RPMI8226 (cell line): ENCODE measurements at places on chromosomes 11 and 22.

- DNase-seq, result no peak
These were observed 34.1 kb downstream of the NAALAD2 start for GRCh38 chr11:90168571-90168970.

DNA sequence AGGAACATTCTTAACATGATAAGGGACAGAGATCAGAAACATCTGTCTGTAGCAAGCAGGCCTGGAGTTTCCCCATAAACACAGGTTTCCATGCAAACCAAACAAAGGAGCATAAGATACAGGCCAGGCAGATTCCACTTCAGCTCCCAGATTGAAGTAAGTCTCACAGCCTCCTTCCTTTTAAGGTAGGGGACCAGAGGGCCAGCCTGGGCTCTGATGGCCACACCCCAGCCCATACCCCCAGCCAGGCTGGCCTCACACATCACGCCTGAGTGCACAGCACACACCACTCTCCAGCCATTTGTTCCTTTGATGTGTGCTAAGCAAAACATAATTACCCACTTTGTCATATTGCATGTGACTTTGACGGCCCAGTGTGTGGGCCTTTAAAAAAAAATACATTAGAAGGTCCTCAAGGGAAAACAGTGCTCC lies 518.7 kb downstream of the NTM start:
- DNase-seq, result no peak

DNA sequence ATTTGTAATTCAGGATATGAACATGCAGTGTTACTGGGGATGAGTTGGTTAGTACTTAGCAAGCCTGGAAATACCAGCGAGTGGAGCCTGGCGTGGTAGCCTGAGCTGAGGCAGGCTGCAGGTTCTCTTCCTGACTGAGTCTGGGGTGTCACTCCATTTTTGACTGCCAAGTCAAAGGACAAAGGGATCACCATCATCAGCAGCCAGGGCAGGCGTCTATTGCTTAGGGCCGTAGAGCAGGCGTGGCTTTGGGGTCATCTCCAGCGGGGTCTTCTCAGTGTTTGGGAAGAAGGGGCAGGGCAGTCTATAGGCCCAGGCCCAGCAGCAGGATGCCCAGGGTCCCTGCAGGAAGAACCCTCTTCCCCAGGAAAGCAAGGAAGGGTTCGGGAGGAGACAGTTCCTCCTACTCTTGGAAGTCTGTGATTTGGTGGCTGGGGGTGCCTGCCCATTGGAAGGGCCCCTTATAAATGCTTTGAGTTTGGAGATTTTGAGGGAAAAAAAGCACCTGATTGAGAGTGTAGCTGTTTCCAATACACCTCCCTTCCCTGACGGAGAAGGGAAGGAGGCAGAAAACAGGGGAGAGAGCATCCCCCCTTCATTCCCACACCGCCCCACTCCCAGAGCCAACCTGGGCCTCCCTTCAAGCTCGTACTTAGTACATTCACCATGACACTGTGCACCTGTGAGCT lies 51.5 kb upstream of the SPATA19 start:
- DNase-seq, result no peak

GRCh38 chr22:41998361-41999261 lies at the start of gene WBP2NL:
Gene WBP2NL, plus strand, starts transcription at chr22:41998788. Its CDS starts 31 bp downstream, at chr22:41998819.
- peak; percentile 91 for DNase-seq

DNA sequence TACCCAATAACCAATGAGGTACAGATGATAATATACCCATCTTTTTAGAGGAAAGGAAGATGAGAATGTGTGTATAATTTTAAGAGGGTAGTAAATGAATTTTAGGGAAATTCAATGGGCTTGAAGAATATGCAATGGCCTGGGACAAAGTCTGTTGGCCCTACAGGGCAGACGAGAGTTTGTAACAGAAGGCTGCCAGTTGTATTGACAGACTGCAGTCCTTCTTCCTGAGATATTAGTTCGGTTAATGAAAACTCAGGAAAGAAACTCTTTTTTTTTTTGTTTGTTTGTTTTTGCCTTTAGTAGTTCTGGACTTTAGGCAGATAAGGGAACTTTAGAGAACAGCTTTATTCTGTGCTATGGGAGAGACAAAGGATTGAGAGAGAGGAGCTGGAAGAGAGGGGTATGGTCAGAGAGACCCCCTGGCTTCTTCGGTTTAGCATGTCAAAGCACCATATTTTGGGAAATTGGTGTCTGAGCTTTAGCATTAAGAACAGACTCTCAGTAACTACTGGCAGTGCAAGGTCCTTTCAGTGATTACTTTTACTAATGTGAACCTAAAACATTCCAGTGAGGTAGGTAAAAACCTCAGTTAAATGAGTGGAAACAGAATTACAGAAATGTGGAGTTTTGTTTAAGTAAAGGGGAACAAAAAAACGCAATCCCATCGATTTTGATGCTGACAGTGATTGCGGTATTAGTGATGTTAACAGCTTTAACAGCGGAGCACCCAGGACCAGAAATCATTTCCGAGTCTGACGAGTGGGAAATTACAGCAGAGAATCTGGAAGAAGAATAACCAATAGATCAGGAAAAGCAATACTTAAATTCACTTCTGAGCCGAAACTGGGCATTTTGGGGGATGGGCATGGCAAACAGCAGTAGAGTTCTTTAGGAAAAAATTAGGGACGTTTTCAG lies 644 bp upstream of the NAALAD2 start:
- no peak for DNase-seq

DNA sequence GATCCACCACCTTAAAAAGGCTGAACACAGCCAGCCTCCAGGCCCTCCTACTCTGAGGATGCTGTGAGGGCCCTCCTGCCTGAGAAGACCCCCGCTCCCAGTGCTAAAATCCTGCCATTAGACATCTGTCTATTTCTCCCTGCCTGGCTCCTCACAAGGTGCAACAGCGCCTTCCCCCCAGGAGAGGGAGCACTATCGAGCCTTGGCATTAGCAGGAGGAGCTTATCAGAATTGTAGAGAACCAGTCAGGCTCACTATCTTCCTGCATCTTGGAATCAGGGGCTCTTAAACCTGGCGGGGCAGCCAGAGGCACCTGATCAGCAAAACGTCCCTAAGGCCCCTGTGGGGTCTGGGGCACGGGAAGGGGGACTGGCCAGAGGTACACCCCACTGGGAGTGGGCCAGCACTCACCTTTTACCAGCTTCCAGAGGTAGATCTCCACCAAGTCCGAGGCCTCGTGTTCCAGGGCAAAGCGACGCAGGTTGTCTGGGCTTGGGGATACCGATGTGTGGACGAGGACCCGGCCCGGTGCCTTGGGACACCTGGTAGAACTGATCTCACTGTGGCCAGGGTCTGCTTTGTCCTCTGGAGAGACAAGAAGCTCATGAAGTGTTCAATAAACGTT lies 28.7 kb downstream of the CHRDL2 start:
- DNase-seq, result peak; percentile 80

- DNase-seq, result no peak
These were observed 54.2 kb downstream of the SLC25A17 start for GRCh38 chr22:40764763-40765441.

GRCh38 chr22:45912910-45913309 lies 64.1 kb downstream of the WNT7B start:
- no peak for DNase-seq

- DNase-seq, result no peak
These were observed 11.3 kb downstream of the PRAME start for GRCh38 chr22:22547692-22548300.

- DNase-seq, result no peak
These were observed 108.9 kb downstream of the CD44 start for GRCh38 chr11:35247863-35248262.

GRCh38 chr22:37345863-37346504 lies 63.7 kb downstream of the CYTH4 start:
- no peak for DNase-seq

DNA sequence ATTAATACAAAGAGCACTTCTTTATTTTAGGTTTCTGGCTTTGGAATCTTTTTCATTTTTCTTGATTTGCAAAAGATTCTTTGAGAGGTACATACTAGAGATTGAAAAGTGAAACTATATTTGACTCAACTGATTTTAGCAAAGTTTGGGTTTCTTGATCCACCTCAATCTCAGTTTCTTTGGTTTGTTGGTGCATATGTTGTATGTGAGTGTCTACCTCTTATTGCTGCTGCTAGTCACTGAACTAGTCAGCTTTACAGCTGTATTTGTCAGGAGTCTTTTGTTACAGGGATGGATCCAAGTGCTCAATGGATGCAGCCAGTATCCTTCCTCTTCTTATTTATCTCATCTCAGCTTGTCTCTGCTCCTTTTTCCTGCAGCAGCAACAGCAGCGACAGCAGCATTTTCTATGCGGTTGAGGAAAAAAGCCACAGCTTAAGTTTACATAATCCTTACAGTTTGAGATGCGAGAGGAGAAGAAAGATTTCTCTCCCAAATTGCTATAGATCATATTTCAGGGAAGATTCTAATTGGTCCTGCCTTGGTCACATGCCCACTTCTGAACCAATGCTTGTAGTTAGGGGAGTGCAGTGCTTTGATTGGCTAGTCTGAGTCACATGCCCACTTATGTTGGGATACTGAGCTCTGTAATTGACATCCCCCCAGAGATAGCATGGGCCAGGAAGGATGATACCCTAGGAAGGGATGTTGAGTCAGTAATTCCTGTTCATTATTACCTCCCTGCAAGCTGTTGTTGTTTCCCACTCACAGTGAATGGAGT lies 10.0 kb upstream of the ZNRF3 start:
- no peak for DNase-seq

DNA sequence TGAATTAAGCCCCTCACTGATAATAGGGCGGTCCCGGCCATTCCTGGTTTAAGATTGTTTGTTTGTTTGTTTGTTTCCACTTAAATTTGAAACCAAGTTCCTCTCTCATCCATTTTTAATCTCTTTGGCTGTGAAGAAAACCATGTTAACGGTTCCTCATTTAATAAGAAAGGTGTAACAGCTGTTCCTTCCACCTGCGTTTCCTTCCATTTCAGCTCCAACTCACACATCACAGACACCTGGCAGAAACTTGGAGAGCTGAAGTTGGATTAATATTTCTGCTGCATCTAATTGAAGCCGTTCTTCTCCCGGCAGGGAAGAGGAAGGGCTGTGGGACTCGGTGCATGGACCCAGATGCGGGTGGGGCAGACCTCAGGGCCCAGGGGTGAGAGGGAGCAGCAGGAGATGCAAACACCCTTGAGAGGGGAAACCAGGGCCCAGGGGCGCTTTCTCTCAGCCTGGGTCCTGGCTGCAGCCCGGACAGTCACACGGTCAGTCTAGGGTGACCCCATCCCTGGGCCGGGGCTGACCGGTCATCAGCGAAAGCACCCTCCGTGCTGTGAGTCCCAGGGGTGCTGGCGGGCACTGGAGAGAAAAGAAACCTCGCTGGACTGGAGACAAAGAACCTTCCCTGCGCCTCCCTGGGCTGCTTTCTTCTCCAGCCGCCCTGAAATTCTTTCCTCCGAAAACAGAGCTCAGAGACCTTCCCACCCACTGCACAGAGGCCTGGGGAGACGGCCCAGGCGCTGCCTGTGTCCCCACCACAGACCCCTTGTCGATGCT lies 242.0 kb downstream of the BRD1 start:
- no peak for DNase-seq

GRCh38 chr22:29673361-29674066 lies 46.3 kb upstream of the CABP7 start:
- DNase-seq, result no peak

GRCh38 chr11:133930767-133931448 lies 25.9 kb downstream of the IGSF9B start:
- DNase-seq, result no peak

DNA sequence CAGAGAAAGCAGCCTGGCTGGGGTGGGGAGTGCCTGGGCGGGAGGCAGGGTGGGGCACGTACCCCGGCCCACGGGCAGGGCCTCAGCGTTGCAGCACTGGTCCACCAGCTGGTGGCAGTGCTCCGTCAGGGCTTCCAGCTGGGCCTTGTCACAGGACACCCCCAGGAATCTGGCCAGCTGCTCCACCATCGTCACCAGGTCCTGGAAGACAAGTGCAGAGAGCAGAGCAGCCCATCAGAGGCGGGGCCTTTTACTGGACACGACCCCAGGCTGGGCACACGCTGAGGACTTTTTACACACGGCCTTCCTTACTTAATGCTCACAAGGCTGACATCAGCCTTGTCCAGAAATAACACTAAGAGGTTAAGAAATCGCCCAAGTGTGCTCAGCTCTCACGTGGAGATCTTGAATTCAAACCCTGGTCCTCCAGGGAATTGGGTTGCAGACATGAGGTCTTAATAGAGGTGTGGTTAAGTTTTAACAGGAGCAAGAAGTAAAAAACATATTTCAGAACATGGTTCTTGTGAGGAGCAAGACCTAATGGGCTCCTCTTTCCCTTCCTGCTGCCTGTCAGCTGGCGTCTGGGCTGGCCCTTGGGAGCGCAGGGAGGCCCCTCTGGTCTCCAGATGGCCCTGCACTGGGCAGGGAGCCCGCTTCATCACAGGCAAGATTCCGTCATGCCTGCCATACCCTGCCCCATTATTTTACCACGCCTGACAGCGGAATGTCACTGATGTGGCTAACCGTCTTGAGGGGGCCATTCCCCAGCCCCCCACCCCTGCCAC lies 17.1 kb upstream of the EFCAB6 start:
- DNase-seq, result no peak

DNA sequence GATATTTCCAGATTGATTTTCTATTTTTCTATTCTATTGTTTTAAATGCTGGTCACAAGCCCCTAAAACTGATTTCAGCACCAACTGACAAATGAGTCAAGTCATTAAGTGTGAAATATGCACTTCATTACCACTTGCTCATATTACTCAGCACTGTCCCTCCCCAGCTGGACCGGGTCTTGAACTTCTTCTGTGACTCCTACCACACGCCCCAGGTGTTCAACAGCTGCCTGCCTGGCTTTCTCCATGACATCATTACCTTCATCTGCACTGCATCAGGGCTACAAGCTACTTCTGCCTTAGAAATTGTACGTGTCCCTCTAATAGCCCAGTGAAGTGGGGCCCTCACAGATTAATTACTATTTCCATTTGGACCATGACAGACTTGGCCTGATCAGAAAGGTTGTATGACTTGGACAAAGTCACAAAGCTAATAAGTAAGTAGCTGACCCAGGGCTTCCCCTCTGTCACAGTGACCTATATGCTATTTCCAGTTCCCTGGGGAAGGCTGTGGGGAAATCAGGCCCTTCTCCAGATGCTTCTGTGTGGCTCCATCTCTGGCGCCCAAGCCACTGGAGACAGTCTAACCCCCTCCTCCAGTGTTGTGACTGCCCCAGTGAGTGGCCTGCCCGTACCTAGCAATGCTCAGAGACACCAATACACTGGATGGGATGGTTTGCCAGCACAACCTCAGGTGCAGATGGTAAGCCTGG lies 18.1 kb downstream of the TBC1D10A start:
- DNase-seq, result peak; percentile 63

DNA sequence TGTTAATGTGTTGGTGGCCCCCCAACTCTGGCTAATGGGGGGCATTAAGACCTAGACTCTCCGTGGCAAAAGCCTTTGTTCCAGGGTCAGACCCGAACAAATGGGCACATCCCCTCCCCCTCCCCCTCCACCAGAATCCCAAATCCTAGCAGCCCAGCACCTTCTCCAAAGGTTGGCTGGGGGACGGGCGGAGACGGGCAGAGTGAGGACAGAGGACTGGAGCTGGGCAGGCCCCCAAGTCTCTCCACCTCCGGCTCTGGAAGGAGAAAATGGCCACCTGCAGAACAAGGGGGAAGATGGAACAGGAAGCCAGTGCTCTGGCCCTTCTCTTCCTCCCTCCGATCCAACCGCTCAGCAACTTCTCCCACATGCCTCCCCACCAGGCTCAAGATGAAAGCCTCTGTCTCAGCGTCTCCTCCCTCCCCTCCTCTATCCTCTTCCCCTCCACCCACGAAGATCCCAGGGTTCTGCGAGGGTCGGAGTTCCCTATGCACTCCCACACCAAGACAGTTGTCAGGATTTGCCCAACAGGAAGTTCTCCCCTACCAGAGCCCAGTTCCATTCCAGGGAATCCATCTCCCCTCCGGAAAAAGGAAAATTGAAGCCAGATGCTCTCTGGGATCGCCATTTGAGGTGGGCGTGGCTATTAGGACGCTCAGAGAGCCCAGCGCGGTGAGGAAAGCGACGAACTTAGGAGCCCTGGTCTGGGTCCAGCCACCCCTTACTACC lies 20.1 kb downstream of the ADA2 start:
- DNase-seq, result no peak
